ENCODE measurements at places on chromosomes 12 and 14.

DNA sequence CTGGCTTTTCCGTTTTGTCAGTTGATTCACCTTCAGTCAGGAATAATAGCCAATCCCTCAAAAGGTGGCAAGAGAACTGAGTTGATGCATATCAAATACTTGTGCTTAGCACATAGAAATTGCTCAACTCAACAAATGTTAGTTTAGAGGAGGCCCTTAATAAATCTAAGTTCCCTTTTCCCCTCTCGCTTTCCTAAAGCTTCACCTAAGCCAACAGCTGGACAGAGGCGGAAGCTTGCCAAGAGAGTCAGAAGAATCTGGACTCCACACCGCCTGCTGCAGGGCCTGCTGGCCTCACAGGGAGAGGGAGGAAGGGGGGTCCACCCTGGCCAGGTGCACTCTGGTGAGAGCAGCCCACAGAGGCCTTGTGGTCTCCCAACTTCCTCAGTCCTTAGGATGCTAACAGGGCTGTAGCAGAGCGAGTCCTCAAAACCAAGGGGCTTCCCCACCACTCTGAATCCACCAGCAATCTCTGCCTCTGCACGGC, 213.1 kb downstream of the CHST11 start:
- DNase-seq: no peak

DNA sequence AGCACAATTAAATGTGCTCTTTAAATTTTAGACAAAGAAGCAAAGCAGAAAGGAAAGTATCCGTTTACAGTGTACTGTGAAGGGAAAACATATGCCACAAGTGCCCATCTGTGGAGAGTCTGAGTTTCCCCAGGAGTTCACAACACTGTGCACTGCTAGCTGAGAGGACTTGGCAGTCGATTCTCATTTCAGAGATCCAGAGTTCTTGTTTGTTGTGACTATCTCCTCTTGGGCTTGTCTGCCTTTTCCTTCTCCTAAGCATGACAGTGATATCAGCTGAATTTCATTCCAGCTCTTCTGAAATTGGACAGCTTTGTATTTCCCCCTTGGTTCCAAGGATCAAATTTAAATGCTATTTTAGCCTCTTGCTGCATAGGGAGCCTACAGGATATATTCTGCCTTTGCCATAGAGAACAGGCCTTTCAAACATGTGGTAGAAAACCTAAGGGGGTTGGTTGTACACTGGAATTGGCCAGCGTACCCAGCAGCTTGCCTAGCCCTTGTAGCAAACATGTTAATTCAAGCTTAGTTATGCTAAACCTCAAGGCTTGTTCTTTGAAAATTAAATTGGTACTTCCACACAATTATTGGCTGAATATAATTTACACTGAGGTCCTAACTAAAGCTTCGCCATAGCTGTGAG, 259.2 kb upstream of the NOVA1 start:
- DNase-seq: no peak

DNA sequence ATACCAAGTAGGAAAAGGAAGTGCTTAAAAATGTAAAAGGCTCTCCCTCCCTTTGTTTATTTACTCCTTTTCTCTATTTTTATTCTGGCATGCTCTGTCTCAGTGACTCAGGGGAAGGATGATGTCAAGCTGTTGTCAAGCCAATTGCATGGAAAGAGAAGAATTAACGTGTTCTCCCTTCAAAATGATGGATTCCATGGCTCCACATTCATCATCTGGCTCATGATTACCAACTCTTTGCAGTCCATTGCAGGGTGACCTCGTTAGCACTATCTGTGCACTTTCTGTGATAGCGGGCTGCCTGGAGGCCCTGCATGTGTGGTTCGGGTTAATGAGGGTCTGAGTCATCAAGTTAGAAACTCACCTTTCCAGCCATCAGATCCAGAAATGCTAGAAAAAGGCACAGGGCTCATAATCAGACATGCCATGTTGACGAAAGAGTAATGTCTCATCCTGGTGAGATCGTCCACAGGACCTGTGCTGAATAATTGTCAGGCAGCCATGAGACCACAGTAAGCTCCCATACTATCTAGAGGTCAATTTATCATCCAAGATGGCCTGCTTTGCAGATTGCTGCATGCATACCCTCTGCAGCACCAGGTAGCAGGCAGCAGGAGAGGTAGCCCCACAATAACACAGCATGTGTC, 79.2 kb upstream of the BTG1 start:
- DNase-seq: no peak

DNA sequence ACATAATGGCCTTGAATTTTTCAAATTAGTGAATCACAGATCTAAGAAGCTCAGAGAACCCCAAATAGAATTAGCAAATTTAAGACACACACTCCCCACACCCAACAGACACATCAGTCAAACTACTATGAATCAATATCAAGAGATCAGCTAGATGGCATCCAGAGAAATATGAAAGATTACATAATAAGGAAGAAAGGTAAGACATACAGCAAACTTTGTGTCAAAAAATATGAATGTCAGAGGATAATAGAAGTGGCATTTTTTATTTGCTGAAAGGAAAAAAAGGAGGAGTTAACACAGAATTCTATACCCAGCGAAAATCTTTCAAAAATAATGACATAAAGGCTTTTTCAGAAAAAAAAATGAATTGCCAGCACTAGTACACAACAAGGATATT, 110.5 kb upstream of the COCH start:
- no peak for DNase-seq

All from activated CD4-positive, alpha-beta T cell treated with anti-CD3 and anti-CD28 coated beads for 24 hours (primary cell).